ENCODE measurements at places on chromosomes 16 and 17. TPM values are rescaled to one million over a fixed set of nuclear protein-coding genes. Genes with fewer than 3 reads are reported as not detected.

Gene TMEM92
- total RNA-seq, result 0.16 TPM

Gene CD300A
- total RNA-seq, result 1.8 TPM

Gene MYH8
- 63.4 TPM for total RNA-seq

Gene CCL1
- total RNA-seq, result not detected

Gene GJD3
- not detected for total RNA-seq

Gene CTRB1
- total RNA-seq, result not detected

Gene MYH2
- total RNA-seq, result 272 TPM

Gene SLC5A11
- total RNA-seq, result not detected

Measured in camera-type eye (tissue), 1 donor.